Activated gamma-delta T cell treated with anti-CD3 and anti-CD28 coated beads, Interleukin-2, amount 50 U/mL, for 16 hours (primary cell): ENCODE measurements at places on chromosomes 11 and 22.

- no peak for DNase-seq
Observed at GRCh38 chr11:16311831-16312230, 44.5 kb downstream of the SOX6 start.

GRCh38 chr11:26556582-26556981, 15.5 kb downstream of the MUC15 start:
- DNase-seq, result no peak

- no peak for DNase-seq
Observed at GRCh38 chr11:1546536-1547466, 25.3 kb downstream of the DUSP8 start.

GRCh38 chr11:13225038-13226001, 52.3 kb upstream of the BMAL1 start:
- no peak for DNase-seq

GRCh38 chr11:15374418-15374817, 259.7 kb downstream of the INSC start:
- DNase-seq, result no peak

- no peak for DNase-seq
Observed at GRCh38 chr22:29306175-29306834, at the start of gene GAS2L1. GAS2L1 (plus strand) TSS chr22:29306650; CDS start chr22:29308106, 1,456 bp downstream.

DNA sequence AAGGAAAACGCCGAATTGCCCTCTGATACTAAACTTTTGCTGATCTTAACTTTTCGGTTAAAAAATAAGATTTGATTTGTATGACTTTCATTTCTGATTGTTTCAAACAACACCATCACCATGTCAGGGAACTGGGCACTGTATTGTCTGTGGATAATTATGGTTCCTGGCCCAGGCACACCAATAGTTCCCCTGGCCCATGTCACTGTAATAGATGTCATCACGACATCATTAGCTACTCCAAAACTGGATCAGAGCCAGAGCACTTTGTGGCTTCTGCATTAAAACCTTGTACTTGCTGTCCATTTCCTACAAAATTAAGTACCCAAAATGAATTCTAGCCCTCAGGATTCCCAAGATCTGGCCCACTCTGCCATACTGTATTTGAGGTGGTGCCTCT, 119.5 kb upstream of the NARS2 start:
- DNase-seq, result no peak

GRCh38 chr11:77672264-77672663, 34.7 kb upstream of the CLNS1A start:
- DNase-seq, result no peak

- DNase-seq, result no peak
Observed at GRCh38 chr11:107705027-107705426, 6.8 kb downstream of the SLN start.

DNA sequence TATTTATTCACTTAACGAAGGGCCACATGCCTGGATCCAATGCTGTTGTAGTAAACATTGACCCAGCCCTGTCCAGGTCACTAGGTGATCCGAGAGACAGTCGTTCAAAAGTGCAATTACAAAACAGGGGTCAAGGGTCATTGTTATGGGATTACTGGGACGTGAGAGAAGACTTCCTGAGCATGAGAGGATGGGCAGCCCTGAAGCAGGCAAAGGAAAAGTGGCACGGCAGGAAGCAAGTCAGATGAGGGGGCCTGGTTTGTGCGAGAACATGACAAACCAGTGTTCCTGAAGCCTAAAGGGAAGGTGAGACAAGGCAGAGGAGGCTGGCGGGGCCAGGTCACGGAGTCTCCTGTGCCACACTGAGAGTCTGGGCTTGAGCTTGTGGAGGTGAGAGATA, 15.8 kb upstream of the MMP20 start:
- no peak for DNase-seq

DNA sequence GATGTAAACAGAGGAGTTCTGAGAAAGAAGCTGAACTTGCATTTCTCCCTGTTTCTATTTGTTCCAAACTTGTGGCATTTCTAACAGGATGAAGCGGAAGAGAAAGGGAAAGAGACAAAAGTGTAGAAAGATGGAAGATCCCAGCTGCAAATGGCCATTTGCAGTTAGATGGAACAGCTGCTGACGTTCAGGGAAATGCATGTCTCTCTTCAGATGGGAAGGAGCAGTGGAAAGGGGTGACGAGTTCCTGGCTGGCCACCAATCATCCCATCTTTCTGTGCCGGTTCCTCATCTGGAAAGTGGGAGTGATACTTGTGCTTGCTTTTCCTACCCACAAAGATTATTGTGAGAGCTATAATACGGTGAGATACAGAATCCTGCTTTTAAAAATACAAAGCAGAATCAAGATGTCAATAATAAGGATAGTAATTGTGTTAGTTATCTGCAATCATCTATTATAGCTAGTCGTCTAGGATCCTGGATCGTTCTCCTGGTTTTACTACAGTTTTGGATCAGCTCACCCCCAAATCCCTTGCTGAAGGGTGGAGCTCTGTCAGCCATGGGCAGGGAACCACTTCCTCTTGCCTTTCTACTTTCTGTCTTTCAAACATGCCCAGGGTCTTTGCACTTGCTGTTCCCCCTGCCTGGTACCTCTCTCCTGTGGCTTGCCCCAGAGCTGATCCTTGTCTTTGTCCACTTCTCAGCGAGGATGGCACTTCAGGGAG, 1.2 kb upstream of the TIMP3 start:
- DNase-seq, result no peak

DNA sequence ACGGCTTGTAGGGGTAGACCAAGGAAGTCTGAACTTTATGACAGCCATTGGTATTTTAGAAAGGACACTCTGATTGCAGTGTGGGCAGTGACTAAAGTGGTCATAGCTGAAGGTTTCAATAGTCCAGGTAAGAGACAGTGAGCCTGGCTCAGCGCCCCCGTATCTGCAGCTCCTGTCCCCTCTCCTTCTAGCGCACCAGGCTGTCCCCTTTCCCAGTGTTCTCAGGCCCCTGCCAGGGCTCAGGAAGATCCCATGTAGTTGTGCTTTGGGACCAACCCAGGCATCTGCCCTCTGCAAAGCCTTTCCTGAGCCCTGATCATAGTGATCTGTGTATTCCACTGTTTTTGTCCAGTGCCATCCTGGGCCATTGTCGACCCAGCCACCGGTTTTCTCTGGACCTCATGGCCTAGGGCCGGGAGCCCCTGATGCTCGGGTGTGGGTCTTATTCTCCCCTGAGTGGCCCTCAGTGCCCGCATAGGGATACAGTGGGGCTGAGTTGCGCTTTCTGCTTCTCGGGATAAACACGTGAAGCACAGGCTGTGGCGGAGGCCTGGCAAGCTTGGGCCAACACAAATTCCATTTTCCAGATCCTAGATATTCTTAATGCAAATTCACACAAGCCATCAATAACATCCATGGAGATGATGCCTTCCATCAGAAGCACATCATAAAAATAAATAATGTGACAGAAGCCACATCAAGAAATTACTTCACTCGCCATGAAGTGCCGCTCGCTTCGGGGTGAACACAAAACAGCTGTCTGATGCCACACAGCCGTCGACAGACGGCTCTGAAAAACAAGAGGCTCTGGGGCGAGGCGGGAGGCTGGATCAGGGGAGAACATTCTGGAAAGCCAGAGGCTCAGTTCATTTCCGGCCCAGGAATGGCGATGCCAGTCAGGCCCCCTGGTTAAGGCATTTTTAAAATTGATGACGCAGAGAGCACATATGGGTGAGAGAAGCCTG, 805.0 kb downstream of the TBC1D22A start:
- DNase-seq, result no peak

- no peak for DNase-seq
Observed at GRCh38 chr22:48734359-48734758, 1093.3 kb downstream of the BRD1 start.

- no peak for DNase-seq
Observed at GRCh38 chr11:11806074-11806473, 35.7 kb upstream of the USP47 start.

- DNase-seq, result no peak
Observed at GRCh38 chr11:69630017-69630416, 10.9 kb upstream of the CCND1 start.

DNA sequence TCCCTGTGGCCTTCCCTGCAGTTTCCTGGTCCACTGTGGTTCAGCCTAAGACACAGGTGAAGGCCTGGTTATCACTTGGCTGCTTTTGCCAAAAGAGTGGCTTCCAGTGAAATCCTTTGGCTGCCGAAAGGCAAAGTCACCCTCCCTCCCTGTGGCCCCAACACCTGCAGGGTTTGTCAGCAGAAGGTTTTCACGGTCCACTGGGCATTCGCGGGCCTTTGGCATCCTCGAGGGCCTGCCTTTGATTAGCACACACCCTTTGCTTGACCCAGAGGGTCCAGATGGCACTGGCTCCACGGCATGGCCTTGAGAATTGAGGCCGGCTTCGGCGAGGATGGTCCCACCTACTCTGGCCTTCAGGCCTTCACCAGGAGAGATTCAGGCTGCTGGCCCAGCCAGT, 35.3 kb downstream of the RTN4R start:
- no peak for DNase-seq

GRCh38 chr11:72816404-72816990, 2.3 kb downstream of the ATG16L2 start:
- DNase-seq, result no peak

DNA sequence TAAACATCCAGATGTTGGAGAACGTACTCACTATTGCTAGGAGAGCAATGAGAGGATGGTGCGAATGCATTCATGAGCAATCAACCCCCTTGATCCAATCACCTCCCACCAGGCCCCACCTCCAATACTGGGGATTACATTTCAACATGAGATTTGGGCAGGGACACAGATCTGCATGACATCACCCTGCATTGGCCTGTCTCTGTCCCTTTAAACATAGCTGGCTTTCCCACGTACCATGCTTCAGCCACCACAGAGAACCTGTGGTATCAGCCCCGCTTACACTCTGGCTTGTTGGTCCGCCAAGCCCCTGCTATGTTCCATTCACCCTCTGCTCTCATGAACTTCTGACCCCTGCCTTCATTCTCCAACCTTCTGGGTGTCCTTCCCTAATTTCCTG, 157.5 kb upstream of the E2F8 start:
- no peak for DNase-seq

DNA sequence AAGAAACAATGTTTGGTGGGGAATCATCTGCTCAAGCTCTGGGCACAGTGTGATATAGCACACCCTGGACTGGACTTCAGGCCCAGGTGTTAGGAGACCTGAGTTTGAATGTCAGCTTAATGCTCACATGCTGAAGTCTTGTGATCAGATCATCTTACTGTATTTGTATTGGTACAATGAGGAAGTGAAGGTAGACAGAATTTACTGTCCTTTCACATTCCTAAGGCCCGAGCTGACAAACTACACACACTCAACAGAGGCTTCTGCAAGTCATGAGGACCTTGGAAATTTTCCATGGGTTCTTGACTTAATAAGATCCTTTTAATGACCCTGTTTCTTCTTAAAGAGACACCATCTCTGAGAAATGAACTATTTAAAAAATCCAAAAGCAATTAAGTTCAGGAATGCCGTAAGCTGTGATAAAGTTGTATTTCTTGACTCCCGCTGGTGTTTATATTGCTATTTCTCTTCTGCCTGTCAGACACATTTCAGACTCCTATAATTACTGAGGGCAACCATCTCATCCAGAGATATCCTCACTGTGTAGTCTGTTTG, 802.0 kb downstream of the DLG2 start:
- no peak for DNase-seq

DNA sequence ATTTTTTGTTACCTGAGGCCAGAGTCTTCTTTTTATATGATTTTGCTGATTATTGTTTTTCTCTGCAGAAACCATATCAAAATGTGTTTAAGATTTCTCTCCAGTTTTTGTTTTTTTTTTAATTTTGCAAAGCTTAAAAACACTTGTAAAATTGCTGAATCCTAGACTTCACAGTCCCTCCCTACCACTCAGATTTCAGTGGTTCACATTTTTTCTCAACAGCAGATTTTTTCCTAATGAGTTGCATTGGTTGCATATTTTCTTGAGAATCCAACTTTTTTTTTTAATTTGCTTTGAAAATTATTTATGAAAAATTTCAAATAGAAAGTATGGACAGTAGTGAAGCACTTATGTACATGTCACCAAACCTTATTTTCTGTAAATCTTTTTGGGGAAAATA, 5.8 kb downstream of the ARL14EP start:
- DNase-seq, result no peak

DNA sequence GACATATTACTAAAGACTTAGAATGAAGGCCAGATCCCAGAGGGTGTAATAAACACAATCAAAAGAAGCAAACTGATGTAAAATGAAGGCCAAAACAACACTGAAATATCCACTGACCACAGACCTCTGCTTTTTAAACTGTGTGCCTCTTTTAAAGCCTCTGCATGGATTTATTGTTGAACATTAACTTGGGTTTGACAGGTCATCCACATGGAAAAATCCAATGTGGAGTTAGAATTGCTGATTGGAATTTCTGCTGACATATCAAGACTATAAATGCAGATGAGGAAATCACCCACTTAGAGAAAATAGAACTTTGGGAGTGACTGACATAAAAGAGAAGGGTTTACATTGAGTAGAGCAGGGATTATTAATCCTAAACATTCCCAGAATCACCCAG, 853.9 kb upstream of the RAG2 start:
- no peak for DNase-seq

DNA sequence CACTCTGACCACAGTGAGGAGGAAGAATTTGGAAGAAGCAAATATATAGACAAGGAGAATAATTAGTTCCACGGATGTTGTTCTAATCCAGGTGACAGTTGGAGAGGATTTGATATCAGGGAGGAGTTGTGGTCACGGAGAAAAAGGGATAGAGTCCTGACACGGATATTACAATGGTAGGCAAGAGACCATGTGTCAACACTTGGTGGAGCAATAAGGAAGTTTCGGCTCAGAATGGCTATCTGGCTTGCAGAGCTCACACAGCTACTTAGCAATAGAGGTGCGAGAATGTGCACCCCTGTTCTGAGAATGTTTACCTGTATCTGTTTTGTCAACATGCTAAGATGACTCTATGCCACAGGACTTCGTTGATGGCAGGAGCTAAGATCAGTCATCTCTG, 10.4 kb upstream of the OR9Q2 start:
- DNase-seq, result no peak

DNA sequence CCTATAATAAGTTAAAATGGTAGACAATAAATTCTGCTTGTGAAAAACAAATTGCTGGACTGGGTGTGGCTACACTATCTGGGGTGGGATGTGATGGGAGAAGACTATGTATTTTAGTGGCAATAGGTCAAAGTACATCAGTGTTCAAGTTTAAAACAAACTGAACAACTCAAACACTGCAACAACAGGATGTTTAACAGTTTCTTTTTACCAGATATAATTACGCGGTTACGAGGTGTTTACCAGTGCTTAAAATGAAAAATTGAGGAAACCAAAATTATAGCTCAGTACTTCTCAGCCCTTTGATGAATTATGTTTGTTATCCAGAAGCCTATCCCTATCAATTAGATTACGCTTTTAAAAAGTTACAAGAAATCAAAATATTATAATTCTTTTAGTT, 3.2 kb downstream of the PRDM10 start:
- no peak for DNase-seq

DNA sequence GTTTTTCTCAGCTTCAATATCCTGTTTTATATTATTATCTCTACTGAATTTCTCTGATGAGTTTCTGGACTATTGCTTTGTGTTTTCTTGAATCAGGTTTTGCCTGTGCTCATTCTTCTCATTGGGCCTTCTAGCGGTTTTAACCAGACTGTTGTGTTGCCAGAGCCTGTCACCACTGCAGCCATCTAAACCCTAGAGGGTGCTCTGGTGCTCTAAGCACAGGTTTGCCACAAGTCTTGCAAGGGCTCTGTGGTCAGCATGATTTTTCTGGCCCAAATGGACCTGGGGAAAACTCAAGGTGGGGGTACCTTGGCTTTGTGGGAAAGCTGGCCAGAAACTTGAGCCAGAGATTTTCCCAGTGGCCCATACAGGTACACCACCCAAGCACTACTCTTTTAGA, 52.4 kb upstream of the TYR start:
- DNase-seq, result no peak

GRCh38 chr22:32389685-32390084, 22.4 kb downstream of the RTCB start:
- DNase-seq, result no peak
